ENCODE measurements at places on chromosomes 2 and 18.

DNA sequence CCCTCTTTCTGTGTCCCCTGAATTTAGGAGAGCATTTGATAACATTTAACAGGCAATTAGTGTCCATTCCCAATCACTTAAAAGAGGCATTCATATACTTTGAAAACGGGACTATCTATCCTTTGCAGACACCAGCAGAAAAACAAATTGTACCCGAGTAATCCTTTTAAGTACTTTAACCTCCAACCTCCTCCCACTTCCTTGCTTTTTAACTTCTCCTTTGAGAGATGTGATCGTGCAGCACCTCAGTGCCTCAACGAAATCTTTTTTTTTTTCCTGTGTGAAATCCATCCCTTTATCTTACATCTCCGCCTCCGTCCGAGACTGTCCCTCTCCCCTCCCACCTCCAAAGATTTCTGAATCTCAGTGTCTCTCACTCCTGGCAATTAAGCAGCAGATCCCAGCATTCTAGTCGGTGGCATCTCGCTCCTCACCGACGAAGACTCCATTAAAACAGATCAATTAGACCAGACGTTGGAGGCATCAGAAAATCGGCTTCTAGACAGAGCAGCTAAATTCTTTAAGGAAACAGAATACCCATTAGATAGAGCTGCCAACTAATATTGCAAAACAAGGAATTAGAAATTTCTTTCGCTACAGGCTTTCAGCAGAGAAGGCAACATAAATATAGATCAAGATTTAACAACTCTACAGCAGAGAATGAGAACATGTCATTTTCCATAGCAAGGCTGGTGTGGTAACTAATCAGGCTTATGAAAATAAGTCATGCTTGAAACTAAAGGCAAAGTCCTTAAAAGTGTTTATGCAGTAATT, 1.9 kb upstream of the TMEFF2 start:
- DNase-seq: no peak

DNA sequence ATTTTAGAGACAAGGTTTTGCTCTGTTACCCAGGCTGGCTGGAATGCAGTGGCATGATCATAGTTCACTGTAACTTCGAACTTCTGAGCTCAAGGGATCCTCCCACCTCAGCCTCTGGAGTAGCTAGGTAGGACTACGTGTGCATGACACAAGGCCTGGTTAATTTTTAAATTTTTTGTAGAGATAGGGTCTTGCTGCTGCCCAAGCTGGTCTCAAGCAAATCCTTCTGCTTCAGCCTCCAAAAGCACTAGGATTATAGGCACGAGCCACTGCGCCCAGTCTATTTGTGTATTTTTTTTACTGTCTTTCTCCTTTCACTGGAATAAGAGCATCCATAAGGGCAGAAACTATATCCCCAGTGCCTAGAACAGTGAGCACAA, 89.3 kb downstream of the PLEKHM3 start:
- no peak for DNase-seq

- no peak for DNase-seq
Observed at GRCh38 chr18:24630346-24630880, 170.0 kb downstream of the HRH4 start.

GRCh38 chr2:70603066-70603465, 49.4 kb upstream of the TGFA start:
- DNase-seq: no peak

GRCh38 chr2:240796543-240797499, 23.2 kb downstream of the KIF1A start:
- DNase-seq: no peak

DNA sequence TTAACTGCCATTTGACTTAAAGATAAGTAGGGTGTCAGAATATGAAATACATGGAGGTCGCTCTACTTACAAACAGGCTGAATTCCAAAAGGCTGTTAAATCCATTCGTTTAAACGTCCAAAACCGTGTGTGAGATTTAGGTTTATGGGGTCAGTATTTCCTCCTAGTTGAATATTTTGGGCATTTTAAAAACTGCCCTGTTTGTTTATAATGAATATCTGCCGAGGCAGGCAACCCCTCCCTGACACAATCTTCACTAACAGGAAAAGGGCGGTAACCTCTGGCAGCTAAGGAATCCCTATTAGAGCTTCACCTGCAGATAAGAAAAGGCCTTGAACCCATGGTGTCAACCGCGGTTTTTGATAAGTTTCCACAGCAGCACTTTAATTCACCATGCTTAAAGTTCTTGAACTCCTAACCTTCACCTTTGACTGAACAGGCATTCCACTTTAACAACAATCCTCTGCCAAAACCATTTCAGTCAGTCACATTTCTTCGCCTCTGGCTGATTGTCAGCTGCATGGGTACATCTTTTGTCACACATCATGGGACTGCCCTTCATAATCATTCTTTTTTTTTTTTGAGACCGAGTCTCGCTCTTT, 17.8 kb downstream of the TRAK2 start:
- DNase-seq: no peak

GRCh38 chr2:119871725-119872124, 112.0 kb downstream of the PTPN4 start:
- DNase-seq: no peak

GRCh38 chr2:109285244-109285651, 156.2 kb downstream of the SH3RF3 start:
- DNase-seq: no peak

GRCh38 chr18:2902327-2902726, 55.5 kb downstream of the EMILIN2 start:
- no peak for DNase-seq

DNA sequence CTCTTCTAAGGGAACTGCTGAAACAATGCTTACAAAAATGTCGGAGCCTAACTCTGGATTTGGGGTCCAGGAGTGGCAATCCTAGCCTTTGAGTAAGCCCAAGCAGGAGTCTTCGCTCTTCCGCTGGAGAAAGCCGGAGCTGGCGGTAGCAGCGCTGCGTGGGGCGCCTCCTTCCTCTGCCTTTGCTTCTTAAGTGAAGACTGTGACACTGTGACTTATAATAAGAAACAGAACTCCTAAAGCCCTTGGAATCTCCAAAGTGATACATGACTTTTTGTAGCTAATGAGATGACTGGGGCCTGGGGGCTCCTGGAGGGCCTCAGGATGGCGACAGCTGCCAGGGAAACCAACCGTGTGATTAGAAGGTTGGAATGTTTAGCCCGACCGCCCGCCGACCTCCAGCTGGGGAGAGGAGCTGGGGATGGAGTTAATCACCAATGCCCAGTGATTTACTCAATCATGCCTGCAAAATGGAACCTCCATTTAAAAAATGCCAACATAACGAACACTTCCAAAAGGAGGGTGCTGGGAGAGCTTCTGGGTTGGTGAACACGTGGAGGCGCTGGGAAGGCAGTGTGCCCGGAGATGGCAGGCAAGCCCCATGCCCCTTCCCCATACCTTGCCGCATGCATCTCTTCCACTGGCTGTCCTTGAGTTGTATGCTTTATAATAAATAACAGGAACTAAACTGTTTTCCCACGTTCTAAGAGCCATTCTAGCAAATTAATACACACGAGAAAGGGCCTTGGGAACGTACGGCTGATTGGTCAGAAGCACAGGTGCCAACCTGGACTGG, 29.0 kb upstream of the MAL start:
- DNase-seq: no peak

DNA sequence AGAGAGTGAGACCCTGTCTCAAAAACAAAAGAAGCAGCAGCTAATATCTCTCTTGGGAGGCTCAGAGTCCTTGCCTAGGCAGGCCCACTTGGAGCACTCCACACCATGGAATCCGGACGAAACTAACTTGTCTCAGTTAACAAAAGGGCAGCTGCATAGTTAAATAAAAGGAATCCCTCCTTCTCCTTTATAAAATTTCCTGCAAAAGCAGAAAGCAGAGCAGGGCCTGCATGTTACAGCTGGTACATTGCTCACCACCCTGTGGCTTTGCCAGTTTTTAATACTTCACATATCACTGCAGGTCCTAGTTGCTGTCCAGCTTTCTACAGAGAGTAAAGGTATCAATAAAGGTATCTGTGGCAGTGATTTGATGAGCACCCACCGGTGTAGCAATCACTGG, 93.6 kb downstream of the ASAP2 start:
- no peak for DNase-seq

DNA sequence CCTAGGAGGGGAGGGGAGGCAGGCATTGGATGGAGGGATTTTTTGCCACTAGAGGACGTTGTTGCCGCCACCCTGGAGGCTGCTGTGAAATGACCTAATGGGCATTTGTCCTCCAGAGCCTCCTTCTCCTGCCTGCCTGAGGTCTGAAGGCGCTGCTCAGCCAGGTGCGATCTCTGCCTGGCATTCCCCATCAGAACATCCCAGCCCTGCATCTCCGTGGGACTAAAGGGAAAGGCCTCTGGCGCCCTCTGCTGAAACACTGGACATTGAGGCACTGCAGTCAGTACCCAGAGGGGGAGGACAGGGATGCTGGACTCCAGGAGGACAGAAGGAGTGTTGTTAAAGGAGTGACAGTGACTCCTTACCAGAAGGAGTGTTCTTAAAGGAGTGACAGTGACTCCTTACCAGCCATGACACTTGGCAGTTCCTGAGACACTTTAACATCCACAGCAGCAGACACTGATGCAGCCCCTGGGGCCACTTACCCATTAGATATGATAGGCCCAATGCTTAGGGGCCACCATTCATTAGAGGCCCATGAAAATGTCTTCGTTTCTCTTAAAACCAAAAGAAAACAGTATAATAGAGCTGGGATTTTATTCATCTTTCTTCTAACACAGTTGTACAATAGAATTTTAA, 17.0 kb downstream of the THNSL2 start:
- no peak for DNase-seq

DNA sequence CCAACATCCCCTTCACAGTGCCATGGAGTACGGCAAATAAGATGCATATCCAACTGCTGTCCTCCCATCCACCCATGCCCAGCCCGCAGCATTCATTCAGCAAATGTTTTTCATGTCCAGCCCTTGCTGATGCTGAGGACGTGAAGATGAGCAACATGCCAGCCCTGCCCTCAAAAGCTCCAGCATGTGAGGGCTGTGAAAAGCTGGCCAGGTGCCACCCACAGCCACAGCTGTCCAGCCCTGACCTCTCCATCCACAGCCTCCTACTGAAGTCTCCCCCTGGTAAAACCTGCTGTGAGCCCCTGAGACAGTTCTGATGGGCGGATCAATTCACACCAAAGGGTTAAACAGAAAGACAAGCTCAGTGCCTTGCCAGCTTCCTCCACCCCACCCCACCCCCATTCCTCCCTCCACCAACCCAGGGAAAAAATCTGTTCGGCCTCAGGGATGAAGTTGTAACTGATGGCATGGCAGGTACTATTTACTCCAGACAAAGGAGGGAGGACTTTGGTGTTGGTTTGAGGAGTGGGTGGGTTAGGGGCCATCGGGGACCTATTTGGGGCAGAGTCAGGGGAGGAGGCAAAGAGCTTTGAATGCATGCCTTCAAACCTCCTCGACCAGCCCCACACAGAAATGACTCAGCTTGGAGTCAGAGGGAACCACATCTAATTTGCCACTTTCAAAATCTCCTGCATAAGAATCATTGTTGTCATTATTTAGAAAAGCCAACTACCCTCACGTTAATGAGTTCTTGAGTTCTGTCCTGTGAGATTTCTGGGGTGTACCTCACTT, 4.3 kb downstream of the ZBTB7C start:
- DNase-seq: no peak

- no peak for DNase-seq
Observed at GRCh38 chr2:162116352-162116751, 35.7 kb downstream of the GCG start.
